Mesothelial cell of epicardium (in vitro differentiated cells): ENCODE measurements at places on chromosomes 2 and 18.
A peak's percentile ranks its signal among the peaks of the same experiment; 100 is the strongest.

- DNase-seq = no peak
These were observed 24.9 kb downstream of the HTR2B start for GRCh38 chr2:231099918-231100317.

DNA sequence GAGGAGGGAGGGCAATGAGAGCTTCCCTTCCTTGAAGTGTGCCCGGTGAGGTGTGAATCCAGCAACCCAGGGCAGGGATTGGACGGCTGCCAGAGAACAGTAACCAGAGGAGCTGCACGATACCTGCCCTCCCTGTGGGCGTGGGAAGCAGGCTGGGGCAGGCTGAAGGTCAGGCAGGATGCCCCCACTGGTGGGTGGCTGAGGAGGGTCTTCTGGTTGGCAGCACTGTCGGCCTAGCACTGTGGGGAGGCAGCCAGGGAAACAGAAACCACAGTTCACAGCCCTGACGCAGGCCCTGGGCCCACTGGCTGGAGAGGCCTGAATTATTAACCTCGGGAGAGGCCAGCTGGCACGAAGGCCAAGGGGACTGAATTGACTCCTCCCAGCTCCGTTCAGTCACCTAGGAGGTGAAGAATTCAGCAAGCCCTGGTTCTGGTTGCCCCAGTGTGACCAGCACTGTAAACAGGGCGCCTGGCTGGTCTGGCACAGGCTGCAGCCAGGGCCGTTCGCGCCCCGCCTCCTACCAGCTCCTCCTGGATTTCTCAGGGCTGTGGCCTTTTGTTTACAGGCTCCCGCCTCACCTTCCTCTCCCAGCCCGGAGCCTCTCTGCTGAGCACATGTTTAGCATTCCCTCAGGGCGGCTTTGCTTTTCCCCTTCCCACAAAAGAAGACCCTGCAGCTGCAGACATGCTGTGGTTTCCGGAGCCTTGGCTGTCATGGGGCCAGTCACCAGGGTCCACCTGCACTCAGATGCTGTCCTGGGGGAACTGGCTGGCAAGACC is 97.8 kb downstream of the B3GNT2 start:
- peak; percentile 49 for DNase-seq

DNA sequence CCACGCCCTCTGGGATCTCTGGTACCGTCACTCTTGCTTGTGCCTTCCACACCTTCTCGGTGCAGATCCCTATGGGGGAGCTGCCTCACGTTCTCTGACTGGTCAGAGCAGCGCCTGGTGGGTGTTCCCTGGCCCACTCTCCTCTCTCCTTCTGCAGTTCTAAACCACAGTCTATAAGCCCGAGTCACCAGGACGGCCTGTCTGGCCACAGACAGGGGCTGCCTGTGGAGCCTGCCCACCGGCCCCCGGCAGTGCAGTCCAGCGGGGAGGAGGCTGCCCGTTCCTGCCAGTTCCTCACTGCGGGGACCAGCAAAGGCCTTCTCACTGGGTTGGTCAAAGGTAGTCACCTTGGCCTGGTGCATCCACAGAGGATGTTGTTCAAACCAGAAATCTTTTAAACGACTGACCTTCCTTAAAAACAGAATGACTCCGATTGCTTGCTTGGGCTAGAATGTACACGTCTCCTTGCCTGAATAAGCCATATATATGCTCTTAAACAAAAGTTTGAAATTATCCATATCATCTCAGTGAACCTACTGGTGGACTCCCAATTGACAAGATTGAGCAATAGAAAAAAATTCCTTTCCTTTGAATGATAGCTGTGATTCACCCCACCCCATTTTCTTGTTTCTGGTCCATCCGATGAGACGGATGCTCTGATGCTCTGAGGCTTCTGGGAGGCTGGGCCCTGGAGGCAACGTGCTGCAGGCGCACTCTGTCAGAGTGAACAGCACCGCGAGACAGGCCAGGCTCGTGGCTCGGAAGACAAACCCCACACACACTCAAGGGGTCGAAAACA is 61.2 kb downstream of the RALBP1 start:
- DNase-seq = no peak

DNA sequence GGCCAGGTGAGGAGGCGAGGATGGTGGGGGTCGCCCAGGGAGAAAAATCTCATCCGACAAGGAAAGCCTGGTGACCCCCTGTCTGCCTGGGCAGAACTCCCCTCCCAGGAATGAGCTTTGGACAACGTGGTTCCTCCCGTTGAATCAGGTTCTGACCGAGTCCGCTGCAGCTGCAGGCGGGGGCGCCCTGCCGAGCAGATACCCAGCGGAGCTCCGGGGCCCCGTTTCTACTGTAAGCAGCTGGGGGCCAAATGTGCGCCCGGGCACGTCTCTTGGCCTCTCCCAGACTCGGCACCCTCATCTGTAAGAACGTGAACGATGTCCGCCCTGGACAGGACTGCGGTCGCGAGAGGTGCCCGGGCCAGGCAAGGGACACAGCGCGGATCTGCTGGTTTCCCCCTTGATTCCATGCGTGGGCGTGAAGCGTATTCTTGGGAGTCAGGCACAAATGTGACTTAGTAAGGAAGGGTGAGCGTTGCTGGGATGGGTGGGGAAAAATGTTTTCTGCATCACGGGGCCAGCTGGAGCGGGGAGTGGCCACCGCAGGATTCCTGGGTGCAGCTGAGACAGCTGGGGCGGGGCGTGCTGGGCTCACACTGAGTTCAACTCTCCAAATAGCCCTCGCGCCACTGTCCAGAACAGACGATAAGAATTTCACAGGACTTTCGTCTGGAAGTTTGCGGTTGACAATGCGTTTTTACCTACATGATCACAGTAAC is 20.2 kb upstream of the TUBB6 start:
- peak; percentile 64 for DNase-seq

GRCh38 chr2:44894058-44894457 is 47.4 kb upstream of the SIX3 start:
- DNase-seq = no peak

DNA sequence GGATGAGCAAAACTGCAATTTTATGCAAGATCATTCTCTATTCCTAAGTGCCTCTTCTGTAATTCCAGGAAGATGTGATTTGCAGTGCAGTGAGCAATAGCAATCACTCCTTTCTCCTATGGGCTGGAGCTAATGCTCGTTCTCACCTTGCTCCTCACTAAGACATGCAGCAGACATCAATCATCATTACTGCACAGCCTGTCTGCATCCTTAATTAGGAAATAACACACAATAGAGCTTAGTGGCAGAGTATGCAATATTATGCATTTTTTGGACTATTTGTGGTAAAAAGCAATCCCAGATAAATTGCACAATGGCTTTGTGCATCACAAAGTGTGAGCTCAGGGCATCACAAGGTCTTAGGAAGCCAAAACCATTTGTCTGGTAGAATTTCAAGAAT is 32.6 kb upstream of the RAPH1 start:
- DNase-seq = no peak

DNA sequence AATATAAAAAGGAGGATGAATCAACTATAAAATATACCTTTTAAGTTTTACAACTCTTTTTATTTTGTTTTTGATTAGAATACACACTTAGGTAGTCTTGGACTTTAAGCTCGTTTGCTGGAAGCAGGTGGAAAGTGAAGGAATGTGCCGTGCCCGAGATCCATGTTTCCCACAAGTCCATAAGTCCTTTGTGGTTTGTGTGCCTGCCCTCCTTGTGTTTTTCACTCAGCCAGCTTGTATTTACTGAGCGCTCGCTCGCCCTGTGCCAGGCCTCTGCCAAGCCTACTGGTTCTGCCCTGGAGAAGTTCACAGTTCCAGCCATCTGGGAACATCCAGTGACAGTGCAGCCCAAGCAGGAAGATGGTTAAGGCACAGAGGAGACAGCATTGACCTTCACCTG is 142.6 kb downstream of the MGAT5 start:
- DNase-seq = no peak

DNA sequence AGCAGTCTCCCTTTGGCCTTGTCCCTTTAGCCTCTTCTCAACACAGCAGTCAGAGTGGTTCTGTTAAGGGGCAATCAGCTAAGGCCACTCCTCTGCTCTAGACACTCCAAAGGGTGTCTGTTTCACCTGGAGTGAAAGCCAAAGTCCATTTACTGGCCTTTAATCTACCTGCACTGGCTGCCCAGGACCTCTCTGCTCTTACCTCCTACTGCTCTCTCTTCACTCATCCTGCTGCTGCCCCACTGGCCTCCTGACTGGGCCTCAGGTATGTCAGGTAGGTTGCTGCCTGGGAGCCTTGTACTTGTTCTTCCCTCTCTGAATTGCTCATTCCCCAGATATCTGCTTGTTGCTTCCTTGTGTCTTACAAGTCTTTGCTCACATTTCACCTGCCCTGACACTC is 68.2 kb downstream of the PIKFYVE start:
- DNase-seq = no peak

- DNase-seq = no peak
These were observed 60.7 kb downstream of the ACVR1 start for GRCh38 chr2:157815421-157815820.

GRCh38 chr2:201644001-201644400 is 698 bp upstream of the TMEM237 start:
- no peak for DNase-seq

GRCh38 chr2:219959471-219959870 is 332.0 kb downstream of the SLC4A3 start:
- DNase-seq = no peak

- DNase-seq = no peak
These were observed at the start of gene C2orf92 for GRCh38 chr2:97669448-97669847. Gene C2orf92, plus strand, starts transcription at chr2:97669713. Its CDS starts 76 bp downstream, at chr2:97669789.

GRCh38 chr2:29394311-29394980 is 279.2 kb downstream of the CLIP4 start:
- no peak for DNase-seq

DNA sequence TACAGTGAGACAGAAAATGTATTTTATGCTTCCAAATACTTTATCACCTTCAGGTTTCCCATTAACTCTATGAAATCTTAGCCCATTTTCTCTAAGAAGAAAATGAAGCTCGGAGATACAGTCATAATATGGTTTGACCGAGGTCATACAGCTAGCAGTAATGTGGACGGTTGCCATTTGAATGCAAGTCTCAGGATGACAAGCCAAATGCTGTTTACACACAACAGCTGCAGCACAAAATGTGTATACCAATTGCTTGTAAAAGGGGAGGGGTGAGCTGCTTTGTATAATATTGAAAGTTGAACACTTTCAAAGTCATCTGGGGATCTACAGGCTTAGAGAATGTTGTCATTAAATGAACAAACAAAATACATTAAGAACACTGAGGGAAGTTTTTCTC is 93.8 kb upstream of the FSIP2 start:
- no peak for DNase-seq

DNA sequence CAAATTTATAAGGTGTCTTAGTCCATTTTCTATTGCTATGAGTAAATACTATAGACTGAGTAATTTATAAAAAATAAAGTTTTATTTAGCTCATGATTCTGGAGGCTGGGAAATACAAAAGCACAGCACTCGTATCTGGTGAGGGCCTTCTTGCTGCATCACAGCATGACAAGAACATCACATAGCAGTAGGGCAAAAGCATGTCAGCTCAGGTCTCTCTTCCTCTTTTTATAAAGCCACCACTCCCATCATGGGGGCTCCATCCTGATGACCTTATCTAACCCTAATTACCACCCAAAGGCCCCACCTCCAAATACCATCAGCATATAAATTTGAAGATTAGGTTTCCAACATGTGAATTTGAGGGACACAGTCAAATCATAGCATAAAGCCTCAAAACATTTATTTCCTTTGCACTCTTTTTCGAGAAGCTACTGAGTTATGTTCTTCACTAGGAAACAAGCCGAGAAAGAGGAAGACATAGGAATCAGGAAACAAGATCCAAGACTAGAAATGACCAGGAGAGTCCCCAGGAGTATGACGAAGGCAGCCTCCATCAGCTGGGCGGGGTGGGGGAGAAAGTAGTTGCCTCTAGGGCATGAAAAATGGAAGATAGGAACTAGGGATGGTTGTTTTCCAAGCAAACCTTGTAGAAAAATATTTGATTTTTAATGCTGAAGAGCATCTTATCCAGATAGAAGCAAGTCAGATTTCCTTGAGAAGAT is 24.1 kb upstream of the NABP1 start:
- DNase-seq = no peak

DNA sequence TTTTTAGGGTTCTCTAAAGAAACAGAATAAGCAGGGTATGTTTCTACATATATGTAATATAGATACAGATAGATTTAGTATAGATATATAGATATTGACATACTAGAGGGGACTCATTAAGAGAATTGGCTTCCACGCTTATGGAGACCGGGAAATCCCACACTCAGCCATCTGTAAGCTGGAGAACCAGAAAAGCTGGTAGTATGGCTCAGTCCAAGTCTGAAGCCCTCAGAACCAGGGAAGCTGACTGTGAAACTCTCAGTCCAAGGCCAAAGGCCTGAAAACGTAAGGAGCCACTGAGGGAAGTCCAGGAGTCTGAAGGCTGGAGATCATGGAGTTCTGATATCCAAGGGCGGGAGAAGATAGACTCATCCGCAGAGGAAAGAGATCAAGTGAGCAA is 441.3 kb upstream of the CDH20 start:
- DNase-seq = no peak

DNA sequence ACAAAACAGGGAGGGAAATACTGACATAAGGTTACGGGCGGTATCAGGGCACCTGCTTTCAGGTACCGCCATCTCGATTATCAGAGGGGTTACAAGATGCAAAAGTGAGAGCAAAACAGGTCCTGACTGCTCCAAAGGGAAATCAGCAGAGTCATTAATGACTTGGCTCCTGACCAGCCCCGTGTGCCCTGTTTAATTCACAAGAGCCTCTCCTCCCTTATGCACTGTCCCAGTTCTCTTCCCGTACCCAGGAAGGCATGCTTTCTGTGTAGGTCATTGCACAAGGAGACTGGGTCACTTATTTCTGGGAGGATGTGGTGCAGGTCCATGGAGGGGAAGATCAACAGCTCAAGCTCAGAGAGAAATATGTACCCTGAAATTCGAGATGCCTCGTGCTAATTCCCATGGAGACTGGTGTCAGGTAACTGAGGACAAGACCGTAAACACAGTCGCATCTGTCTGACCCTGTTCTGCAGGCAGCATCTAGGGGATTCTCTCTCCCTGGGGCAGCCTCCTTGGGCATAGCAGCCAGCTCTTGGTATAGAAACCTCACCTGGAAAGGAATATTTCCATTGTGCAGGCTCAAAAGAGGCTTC is 79.9 kb downstream of the HNRNPLL start:
- DNase-seq = no peak

- no peak for DNase-seq
These were observed 283.4 kb upstream of the PARD3B start for GRCh38 chr2:204261846-204262245.

GRCh38 chr2:110116033-110116710 is 550 bp upstream of the MALL start:
- DNase-seq = no peak

GRCh38 chr2:214747992-214748391 is 61.5 kb downstream of the BARD1 start:
- DNase-seq = no peak

GRCh38 chr2:205361970-205362369 is 320.3 kb upstream of the NRP2 start:
- DNase-seq = no peak

- DNase-seq = no peak
These were observed 6.3 kb downstream of the TMEM127 start for GRCh38 chr2:96259497-96259921.
